Effector memory CD8-positive, alpha-beta T cell (primary cell): ENCODE measurements at places on chromosomes 7 and 10.

DNA sequence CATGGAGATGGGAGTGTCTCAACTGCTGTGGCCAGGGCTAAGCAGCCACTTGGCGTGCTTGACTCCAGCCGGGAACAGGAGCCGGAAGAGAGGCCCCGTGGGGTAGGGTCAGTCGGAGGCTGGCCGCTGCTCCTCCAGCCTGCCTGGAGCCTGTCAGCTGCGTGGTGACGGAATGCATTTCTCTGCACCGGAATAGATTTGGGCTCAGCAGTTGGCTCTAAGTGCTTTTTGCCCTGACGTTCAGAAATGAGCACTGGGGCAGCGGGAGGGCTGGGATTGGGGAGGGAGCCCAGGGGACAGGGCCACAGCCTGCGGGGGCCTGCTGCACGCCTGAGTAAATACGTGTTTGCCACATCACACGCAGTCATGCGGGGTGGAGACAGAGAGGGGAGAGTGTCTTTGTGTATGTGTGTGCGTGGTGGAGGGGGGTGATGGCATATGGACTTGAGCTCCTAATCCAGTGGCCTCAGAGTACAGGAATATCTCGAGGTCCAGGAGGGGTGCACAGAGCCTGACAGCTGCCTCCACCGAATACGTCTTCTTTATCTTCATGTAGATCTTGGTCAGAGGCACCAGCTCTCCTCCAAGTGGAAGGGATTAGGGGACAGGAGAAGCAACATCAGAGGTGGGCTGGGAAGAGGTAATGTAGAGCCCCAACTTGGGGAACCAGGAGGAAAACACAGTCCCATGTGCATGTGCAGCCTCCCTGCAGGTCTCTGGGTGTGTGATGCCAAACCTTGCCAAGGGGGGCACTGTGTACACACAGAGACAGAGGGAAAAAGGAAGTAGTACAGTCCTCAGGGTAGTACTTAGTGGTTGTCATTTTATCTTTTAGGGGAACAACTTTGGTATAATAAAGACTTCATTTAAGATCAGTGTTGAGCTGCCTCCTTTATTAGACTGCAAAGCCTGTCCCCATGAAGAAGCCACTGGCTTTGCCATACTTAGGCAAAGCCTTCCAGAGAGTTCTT, 151.4 kb downstream of the CDH23 start:
- DNase-seq, result no peak

GRCh38 chr7:157693521-157694375, 356.9 kb downstream of the DNAJB6 start:
- DNase-seq, result no peak

DNA sequence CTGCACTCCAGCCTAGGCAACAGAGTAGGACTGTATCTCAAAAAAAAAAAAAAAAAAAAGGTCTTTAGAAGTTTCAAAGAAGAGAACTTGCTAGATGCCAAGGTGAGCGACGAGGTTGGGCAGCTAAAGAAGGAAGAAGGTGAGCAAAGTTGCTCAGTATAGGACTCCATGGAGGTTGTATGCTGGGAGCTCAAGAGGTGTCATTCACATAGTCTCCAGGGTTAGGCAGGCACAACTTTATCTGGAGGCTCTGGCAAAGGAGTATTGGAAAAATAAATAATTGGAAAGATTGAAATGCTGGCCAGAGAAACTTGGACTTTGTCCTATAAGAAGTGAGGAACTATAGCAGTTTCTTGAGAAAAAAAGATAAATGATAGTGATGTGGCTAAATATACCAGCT, 74.5 kb downstream of the NRF1 start:
- DNase-seq, result no peak

DNA sequence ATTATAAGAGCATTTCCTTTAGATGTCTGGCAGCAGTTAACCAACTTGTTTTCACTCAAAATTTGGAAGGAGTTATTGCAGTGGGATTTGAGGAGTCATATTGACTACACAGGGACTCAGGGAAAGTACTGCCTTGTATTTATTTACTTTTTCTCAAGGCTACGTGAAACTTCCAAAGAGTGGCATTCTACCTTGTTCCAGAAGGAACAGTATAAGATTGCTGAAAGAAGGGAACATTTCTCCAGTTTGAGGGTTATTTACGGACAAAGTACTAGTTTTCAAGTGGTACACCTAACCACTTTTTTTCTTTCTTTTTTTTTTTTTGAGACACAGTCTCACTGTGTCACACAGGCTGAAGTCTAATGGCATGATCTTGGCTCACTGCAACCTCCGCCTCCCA, 5.1 kb downstream of the MORN4 start:
- DNase-seq, result no peak

DNA sequence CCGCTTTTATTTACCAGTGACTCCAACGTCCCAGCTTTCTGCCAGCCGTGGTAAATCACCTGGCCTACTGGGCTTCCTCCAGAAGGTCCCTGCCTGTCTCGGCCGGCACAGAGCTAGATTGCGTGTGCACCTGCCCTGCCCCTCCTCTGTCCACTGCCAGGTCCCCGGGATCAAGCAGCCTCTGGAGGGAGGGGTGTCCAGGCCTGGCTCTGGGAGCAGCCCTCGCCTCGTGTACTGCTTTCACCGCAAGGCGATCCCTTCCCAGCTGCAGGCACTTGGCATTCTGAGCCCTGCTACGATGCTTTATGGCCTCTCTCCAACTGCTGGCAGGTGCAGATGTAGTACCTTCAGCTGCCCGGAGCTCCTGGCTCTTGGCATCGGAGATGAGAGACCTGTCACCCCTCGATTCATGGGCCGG, 7.4 kb downstream of the SLC29A3 start:
- no peak for DNase-seq

DNA sequence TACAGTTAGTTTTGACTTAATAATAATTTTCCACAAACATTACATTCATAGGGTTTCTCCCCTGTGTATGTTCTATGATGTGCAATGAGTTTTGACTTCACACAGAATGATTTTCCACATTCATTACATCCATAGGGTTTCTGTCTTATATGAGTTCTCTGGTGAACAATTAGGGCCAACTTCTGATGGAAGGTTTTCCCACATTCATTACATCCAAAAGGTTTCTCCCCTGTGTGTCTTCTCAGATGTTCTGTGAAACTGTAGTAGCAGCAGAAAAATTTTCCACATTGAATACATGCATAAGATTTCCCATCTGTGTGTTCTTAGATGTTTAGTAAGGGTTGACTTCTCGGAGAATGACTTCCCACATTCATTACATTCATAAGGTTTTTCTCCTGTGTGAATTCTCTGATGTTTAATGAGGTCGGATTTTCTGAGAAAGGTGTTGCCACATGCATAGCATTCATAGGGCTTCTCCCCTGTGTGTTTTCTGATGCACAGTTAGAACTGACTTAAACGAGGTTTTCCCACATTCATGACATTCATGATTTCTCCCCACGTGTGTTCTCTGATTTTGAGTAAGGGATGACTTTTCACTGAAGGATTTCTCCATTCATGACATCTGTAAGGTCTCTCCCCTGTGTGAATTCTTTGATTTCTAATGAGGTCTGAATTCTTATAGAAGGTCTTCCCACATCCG, 118.5 kb downstream of the ZNF33B start:
- no peak for DNase-seq

- DNase-seq, result no peak
Measured at GRCh38 chr7:108178398-108178797, 48.2 kb upstream of the LAMB4 start.

GRCh38 chr7:78026492-78026891, 227.9 kb downstream of the PHTF2 start:
- DNase-seq, result no peak

DNA sequence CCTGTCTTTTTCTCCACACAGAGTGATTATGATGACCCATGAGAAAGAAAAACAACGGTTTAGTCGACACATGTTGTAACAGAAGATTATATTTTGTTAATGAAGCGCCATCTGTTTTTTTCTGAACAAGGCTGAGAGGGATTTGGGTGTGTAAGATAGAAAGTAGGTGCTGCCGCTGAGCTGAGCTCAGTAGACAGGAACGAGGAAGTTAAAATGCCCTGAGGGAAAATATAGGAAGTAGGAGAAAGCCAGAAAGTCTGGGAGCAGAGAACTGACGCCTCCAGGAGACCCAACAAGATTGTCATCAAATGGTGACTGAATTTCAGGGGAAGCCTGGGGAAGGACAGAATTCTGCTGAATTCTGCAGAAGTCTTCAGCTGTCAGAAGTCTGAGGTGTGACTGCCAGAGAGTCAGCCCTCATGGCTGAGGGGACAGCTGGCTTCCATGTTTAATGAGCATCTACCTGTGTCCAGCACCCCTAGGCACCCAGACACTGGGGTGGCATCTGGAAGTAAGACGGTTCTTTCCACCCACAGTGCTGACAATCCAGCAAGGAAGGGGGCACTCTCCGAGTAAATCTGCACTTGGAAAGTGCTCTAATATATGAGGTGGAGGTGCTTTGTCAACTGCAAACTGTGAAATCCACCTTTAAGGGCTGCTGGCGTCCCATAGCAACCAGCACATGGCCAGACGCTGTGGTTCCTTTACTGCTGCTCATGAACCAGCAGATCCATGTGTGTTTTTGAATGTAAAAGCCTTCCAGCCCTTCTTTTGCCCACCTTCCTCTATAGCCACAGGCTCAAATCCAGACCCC, 12.5 kb upstream of the TSPAN15 start:
- DNase-seq, result no peak

DNA sequence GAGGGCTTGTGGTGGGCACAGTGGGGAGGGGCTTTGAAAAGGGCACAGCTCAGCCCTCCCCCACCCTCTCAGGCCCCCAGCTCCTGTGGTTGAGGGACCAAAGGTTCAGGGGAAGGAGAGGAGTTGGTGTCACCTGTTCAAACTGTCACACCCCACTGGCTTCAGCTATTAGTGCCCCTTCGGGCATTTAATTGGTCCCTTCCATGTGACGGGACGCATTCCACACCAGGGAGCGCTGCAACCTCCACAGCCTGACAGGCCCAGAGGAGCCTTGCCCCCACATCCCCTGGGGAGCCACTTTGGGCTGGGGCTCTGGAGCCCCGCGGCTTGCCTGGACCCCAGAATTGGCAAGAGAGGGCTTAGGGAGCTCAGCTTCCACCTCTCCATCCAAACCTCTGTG, 75.7 kb downstream of the C10orf105 start:
- DNase-seq, result no peak

- no peak for DNase-seq
Measured at GRCh38 chr10:68154211-68154497, 44.9 kb downstream of the MYPN start.
